ENCODE measurements at places on chromosomes 3 and 15.

DNA sequence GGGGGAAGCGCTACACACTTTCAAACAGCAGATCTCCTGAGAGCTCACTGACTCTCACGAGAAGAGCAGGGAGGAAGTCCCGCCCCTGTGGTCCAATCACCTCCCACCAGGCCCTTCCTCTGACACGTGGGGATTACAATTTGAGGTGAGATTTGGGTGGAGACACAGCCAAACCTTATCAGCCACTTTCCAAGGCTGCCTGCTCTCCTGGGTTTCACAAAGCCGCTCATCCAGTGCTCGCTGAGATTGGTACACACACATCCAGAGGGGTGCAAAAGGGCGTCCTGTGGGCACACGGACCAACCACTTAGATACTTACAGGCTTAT is 23.1 kb downstream of the XXYLT1 start:
- no peak for DNase-seq

DNA sequence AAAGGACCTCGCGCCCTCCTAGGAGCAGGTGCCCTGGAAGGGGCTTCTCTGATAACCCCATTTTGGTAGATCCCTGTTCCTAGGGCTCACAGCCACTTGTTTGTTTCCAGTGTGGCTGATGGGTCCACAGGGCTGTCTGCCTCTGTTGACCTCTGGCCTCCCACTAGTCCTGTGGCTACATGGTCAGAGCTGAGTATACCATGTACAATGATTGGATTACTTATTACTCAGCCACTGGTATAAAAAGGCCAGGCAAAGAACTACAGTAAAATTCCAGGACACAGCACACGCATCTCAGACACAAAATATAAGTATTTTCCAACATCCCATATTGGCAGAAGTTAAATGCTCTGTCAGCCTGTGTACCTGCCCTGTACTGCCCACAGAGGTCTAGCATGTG is 277.3 kb downstream of the GABRG3 start:
- no peak for DNase-seq

GRCh38 chr3:122233101-122233952 is 49.9 kb downstream of the CASR start:
- no peak for DNase-seq

- no peak for DNase-seq
Measured at GRCh38 chr15:57751177-57751800, 44.8 kb downstream of the POLR2M start.

- no peak for DNase-seq
Measured at GRCh38 chr3:129504471-129505100, 23.9 kb upstream of the RHO start.

GRCh38 chr3:126952261-126952982 is 30.5 kb upstream of the PLXNA1 start:
- DNase-seq, result no peak

DNA sequence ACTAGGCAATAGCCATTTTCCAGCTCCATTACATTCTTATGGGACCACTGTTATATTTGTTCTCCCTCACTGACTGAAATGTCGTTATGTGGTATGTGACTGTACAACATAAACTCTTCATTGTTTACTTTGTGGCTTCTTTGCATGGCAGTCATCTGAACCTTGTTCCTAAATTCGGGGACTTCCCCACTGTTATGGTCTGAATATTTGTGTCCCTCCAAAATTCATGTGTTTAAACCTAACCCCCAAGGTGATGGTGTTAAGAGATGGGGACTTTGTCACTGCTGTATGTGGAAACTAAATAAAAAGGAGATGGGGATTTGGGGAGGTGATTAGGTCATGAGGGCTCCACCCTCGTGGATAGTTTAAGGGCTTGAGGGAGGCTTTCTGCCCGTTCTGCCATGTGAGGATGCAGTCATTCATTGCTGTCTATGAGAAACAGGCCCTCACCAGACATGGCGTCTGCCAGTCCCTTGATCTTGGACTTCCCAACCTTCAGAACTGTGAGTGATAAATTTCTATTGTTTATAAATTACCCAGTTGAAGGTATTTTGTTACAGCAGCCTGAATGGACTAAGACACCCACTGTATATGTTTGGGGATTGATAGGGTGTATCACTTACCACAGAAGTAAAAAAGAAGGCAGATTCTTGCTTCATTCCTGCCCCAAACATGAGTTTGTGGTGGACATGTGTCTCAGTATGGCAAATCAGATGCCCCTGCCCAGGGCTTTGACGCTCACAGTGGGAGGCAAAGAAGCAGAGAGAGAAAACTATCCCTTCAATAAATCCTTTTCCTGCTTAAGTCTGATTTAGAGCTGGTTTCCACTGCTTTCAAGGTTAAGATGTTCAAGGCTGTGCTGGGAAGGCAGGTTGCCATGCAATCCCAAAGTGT is 138.0 kb upstream of the UBE2E1 start:
- DNase-seq, result no peak

- DNase-seq, result no peak
Measured at GRCh38 chr15:32853592-32853991, 135.8 kb downstream of the GREM1 start.

DNA sequence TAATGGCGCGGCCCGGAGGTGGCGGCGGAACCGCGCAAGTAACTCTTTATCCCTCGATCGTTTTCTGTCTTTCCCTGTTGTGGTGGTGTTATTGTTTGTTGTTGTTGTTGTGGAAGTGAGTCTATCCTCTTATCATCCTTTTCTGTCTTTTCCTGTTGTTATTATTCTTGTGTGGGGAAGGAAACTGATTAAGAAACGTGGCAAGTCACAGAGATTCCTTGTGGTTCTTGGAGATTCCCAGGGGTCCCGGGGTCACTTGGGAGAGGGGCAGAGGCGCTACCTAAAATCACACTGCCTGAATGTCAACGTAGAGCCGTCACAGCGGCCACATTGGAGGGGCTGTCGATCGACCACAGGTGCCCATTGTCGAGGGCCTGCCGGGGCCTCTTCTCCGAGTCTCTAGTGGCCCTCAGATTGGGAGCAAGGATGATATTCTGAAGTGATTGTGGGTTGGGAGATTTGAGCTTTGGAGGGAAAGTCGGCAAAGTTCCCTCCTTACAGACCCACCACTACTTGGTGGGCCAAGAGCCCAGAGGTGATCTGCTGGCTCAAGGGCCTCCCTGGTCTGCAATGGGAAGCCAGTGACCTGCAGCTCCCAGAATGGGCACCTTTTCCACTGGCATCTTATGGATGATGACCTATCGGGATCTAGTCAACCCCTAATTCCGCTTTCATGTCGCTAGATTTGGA is 790 bp downstream of the PARP14 start:
- no peak for DNase-seq

GRCh38 chr15:65789105-65789504 is 3.0 kb downstream of the DENND4A start:
- no peak for DNase-seq

GRCh38 chr3:143884861-143885260 is 36.6 kb upstream of the SLC9A9 start:
- no peak for DNase-seq

GRCh38 chr3:177733233-177733632 is 536.0 kb upstream of the TBL1XR1 start:
- DNase-seq, result no peak

DNA sequence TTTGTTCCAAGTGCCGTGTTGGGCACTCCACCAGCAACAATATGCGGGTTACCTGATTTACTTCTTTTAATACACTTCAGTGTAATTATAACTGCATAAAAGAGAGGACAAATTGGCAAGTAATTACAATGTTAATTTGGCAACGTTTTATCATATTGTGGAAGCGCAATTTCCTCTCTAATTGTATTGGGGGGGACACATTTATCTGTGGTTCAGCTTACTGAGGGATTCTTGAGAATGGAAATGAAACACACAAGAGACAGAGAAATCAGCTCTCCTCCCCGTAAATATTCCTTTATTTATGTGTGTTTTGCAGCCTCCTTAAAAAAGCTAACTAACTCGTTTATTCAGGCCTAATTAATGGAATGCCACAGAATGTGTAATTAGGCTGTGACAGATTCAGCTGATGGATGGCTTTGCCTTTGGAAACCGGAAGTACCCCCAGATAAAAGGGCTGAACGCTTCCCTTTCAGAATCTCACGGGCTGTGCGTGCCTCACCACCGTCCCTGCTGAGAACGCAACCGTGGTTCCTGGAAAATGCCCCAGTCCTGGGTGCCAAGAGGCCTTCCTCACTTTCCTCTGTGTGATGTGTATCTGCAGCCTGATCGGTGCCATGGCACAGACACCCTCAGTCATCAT is 247.1 kb upstream of the ST8SIA2 start:
- no peak for DNase-seq

- no peak for DNase-seq
Measured at GRCh38 chr3:128339491-128340012, 127.1 kb downstream of the DNAJB8 start.

DNA sequence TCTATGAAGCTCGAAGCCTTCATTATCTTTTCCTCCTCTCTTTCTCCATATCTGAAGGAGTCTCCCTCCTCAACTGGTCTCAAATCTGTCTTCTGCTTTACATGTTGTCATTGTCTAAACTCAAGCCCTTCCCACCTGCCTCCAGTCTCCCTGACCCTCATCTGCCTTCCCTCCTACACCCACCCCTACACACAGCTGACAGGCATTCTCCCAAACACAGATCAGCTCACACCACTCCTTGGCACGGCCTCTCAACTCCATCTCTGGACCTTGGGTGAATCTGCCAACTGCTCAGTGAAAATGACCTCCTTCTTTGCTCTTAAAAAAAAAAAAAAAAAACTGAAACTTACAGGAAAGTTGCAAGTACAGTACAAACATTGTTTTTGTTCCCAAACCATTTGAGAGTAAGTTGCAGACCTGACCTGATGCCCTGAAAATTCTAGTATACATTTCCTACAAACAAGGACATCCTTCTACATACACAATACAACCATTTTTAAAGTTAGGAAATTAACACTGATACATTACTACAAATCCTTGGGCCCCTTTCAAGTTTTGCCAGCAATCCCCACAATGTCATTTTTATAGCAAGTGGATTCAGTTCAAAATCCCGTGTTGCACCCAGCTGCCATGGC is 49.4 kb upstream of the UBE2E1 start:
- no peak for DNase-seq

- no peak for DNase-seq
Measured at GRCh38 chr3:134376385-134376765, 2.1 kb upstream of the AMOTL2 start.

- no peak for DNase-seq
Measured at GRCh38 chr3:106755336-106755735, 621.9 kb upstream of the CCDC54 start.

DNA sequence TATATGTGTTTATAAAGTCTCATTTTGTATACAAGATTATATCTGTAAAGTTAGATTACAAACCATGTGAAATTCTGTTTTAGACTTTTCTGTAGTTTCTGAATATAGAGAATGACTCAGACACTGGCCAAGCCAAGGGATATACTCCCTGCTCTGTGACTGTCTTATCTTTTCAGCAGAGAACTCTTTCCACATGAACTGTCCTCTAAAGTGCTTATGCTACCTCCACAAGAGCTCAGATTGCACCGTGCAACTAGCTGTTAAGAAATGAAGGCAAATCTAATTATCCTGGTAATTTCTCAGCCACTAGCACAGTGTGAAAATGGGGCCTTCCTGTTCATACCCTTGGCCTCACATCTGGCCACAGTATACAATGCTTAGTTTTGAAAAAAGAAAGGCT is 44.3 kb upstream of the CPNE4 start:
- DNase-seq, result no peak

DNA sequence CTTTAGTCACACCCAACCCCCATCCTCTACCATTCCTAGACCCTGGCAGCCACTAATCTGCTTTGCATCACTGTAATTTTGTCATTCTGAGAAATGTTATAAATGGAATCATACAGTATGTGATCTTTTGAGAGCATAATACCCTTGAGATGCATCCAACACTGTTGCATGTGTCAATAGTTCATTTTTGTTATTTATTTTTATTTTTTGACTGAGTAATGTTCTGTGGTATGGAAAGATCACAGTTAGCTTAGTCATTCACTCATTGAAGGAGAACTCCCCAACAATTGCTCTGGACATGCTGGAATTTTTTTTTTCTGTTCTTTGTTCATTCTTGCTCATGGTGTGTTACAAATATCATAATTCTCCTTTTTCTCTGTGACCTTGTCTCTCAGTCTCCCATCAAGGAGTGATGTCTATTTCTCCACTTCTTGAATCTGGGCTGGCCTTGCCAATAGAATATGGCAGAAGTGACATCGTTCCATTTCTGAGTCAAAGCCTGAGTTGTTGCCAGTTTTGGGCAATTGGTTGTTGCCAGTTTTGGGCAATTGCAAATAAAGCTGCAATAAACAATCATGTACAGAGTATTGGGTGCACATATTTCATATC is 6.8 kb upstream of the ADPGK start:
- no peak for DNase-seq

DNA sequence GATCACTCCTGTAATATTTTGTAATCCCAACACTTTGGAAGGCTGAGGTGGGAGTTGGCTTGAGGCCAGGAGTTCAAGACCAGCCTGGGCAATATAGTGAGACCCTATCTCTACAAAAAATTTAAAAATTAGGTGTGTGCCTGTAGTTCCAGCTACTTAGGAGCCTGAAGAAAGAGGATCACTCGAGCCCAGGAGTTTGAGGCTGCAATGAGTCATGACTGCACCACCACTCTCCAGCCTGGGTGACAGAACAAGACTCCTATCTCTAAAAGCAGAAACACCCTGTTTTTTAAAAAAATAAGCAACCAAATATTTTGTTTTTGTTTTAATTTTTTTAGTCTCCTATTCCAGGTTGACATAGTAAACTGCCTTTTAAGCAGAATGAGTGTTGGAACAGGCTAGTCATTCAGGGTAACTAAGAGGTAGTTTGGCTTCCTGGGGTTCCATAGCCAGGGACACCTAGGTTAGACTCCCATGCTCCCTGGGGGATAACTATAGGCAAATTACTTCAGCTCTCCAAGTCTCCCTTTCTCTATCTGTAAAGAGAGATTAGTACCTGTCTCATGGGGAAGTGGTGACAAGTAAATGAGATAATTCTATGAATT is 114.6 kb upstream of the C15orf61 start:
- DNase-seq, result no peak

GRCh38 chr3:177359593-177360357 is 162.5 kb upstream of the TBL1XR1 start:
- DNase-seq, result peak; percentile 58

GRCh38 chr3:114319453-114319852 is 25.6 kb downstream of the TIGIT start:
- DNase-seq, result no peak

DNA sequence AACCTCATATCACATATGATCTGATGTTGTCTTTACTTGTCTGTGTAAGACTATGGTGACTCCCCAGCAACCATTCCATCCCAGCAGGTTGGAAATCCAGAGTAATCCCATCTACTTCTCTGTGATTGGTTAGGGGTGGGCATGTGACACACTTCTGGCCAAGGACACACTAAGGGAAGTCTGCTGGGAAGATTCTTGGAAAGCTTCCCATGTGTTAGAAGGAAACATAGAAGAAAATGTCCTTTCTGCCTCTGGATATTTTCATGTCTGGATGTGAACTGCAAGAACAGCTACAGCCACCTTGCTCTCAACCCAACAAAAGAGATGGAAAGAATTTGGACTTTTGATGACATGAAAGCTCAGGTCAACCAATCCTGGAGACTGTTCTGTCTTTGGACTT is 2.6 kb upstream of the UBE2Q2 start:
- no peak for DNase-seq

- DNase-seq, result no peak
Measured at GRCh38 chr15:76168237-76168984, 108.6 kb downstream of the TMEM266 start.

Data from GM12891 (cell line).